ENCODE measurements at places on chromosomes 2 and 18.

- no peak for DNase-seq
These were observed 40.8 kb downstream of the PAPOLG start for GRCh38 chr2:60796573-60797509.

DNA sequence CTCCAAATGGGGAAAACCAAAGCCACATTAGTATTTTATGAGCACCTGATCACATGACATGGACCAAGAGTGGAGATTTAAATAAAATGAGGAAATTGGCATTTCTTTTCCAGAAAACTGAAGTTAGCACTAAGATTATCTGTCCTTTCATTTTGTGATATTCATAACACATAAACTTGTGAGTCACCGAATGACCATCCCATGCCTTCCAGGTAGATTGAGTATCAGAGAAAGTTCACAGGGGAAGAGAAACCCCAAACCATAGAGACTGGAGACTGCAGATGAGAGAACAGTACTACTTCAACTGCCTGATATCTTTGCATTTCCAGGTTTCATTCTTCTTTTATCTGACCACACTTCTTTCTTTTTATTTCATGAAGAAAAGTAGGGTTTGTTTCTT lies 176.3 kb upstream of the LRP1B start:
- no peak for DNase-seq

GRCh38 chr2:140247451-140248195 lies 1467.4 kb upstream of the NXPH2 start:
- DNase-seq: no peak

DNA sequence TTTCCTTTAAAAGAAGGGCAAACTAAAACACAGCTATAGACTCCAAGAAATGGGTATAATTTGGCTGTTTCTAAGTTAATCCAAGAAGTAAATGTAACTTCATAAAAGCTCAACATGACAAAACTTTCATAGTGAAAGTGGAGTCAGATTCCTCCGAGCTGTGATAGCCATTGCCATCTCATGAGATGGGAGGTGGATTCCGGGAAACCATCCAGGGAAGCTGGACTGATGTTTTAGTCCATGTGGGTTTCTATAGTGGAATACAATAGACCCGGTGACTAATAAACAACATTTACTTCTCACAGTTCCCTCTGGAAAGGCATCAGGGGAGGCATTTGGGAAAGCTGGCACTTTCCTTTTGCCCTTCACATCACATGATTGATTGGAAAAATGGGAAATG lies 10.0 kb upstream of the LAPTM4A start:
- no peak for DNase-seq

- peak; percentile 83 for DNase-seq
These were observed 1.9 kb downstream of the TLX2 start for GRCh38 chr2:74515981-74516633.

DNA sequence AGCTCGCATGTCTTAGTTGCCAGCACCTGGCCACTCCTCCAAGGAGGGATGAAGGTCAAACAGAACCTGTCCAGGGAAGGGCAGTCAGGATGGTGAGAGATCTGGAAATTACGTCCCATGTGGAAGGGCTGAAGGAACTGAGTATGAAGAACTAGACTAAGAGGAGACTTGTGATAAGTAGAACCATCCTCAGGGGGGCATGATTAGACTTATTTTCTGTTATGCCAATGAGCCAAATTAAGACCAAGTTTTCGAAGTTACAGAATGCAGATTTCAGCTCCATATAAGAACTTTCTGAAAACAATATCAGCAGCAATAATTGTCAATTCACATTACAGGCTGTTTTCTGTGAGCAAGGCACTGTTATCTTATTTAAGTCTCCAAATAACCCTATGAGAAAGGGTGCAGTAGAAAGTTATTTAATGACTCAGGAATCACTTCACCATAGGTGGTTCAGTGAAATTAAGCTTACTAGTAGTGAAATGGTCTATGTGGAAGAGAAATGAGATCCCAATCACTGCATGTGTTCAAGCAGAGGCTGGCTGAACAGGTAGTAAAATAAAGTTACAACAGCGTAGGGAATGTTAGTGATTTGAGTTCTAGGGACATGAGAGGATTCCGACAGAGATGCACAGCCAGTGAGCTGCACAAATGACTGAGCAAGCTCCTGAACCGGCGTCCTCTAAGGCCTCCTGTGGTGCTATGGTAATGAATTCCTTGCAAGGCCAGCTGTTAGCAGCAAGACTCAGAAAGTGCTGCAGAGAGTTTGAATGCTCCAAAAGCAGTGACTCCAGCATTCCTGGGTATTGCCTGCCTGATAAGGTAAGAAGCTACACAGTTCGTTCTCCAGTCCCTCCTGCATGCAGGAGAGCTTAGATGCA lies 4.5 kb upstream of the DYM start:
- no peak for DNase-seq

- no peak for DNase-seq
These were observed 156.2 kb downstream of the DDX1 start for GRCh38 chr2:15747603-15748471.

GRCh38 chr2:149586898-149587219 lies 716 bp downstream of the MMADHC start:
- DNase-seq: no peak

- DNase-seq: no peak
These were observed 76.9 kb downstream of the MC4R start for GRCh38 chr18:60295674-60296073.

- DNase-seq: peak; percentile 26
These were observed 37.7 kb downstream of the BCL11A start for GRCh38 chr2:60515721-60516226.

- DNase-seq: no peak
These were observed 1.3 kb downstream of the SPTBN1 start for GRCh38 chr2:54457323-54458023.

DNA sequence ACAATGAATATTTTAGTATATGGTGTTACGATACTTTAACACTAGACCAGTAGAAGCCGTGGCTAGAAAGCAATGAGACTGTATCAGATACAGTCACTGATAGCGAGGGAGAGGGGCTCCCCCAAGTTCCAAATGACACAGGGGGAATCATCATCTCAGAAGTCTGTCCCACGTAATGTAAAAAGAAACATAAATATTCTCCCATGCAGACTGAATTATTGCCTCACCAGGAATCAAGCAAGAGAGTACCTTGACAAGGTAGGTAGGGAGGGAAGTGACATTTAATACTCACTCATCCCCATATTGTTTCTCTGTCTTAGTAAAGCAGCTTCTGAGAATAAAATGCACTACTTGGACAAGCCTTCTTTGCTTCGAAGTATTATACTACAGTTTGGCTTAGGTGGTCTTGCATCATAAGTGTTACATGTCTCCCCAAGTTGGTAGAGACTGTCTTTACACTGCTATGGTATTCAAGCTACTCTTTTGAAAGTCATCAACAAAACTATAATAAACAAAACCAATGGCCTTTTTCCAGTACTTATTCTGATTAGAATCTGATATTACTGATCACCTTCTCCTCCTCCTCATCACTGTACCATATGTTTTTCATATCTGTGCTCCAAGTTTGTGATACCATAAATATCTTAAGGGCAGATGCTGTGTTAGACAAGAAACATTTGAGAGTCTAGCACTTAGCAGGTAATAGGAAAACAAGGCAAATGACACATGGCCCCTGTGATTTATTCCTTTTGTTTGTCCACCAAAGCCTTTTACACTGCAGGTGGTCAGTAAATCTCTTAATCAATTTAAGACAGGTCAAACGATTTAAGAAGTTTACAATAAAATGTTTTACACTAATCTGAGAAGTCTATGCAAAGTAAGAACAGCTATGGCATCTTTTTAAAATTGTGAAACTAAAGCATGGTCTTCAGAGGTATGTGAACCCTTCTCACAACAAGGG lies 2.7 kb downstream of the LAPTM4A start:
- no peak for DNase-seq

DNA sequence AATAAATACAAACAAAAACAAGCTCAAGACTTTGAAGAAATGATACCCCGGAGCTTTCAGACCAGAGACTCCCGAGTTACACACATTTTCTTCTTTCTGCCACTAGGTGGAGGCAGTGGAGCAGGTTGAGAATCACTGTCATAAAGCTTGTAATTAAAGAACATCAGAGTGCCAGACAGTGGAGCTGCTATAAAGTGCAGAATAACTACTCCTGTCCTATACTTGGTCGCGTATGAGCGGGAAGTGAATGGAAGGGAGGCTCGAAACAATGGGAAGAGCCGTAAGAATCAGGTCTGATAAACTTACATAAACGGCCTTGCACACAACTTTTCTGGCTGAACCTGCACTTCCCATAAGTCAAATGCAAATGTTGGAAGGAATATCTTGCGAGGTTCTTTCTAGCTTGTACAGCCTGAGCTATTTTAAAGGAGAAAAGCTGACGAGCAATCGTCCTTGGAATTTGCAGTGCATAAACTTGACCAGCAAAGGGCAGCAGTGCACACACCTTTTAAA lies 189.0 kb downstream of the RPIA start:
- peak; percentile 51 for DNase-seq

- DNase-seq: no peak
These were observed 326.9 kb upstream of the TNP1 start for GRCh38 chr2:217186668-217187159.

- no peak for DNase-seq
These were observed 989.9 kb downstream of the DCDC2C start for GRCh38 chr2:4693266-4693665.

DNA sequence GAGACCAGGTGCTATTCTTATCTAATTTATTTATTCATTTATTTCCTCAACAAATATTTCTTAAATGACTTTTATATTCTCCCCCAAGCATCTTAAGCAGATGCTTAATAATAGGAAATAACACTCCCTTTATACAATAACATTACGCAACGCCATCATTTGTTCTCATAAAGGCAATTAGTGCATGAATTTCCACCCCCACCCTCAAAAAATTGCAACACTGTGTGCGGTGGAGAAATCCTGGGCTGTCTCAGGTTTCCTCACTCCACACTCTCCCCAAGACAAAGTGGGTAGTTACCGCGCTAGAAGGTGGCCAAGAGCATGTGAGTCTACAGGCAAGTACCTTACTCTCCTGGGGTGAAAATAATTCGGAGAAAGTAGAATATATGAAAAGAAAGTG lies 37.0 kb upstream of the CTDP1 start:
- peak; percentile 4 for DNase-seq

GRCh38 chr18:3016585-3017297 lies 3.8 kb upstream of the LPIN2 start:
- DNase-seq: no peak

- no peak for DNase-seq
These were observed 53.8 kb downstream of the EFEMP1 start for GRCh38 chr2:55869637-55870325.

GRCh38 chr2:190449925-190450324 lies 41.8 kb downstream of the MFSD6 start:
- no peak for DNase-seq

DNA sequence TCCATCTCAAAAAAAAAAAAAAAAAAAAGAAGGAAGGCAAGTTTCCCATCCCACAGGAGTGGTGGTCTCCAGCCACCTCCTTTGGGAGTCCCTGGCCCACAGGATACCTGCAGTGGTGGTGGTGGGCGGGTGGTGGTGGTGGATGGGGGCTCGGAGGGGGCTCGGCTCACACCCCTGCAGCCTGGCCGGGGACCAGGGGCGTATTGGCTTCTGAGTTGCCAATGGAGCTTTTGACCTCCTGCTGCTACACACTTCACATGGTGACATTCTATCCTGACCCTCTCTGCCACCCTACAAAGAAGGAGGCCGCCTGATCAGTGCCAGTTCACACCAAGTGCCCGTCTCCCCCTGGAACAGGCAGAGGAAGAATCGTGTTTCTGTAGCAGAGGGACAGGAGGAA lies 119.6 kb downstream of the NFATC1 start:
- DNase-seq: no peak

GRCh38 chr18:48926420-48926857 lies 24.3 kb downstream of the SMAD7 start:
- no peak for DNase-seq

GRCh38 chr2:85455552-85456090 lies 37.1 kb downstream of the SH2D6 start:
- DNase-seq: no peak

- no peak for DNase-seq
These were observed 156.8 kb upstream of the STK17B start for GRCh38 chr2:196328088-196328680.

DNA sequence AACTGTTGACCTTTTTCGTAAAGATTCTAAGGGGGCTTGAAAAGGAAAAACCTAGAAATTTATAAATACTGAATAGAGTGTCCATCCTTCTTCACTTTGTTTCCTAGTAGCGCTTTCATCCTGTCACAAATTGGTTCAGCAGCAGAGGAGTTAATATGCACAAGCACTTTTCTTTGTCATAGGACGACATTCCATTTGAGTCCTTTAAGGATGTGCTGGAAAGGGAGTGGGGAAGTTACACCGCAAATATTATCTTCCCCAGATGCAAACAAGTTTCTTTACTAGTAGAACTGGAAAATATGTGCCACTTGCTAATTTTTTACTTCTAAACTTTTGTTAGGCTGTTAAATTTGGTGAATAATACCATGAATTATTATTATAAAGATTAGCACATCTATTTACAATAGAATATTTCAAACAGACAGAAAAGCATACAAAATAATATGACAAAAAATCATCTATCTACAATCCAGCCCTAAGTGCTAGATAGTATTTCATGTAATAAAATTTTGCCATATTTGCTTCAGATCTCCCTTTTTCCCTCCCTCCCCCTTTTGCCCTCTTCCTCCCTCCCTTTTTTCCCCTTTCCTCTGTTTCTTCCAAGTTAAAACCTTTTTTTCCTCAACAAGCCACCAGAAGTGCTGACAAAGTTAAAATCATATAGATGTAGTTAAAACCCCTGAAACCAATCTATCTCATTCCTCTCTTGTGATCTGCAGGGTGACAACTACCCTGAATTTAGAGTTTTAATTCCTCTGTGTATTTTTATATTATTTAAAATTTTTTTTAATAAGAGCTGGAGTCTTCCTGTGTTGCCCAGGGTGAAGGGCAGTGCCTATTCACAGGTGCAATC lies 50.5 kb upstream of the MAP4K3 start:
- no peak for DNase-seq

GRCh38 chr18:27665264-27665799 lies 480.2 kb upstream of the CHST9 start:
- DNase-seq: no peak

GRCh38 chr2:166361351-166362153 lies 14.2 kb downstream of the SCN9A start:
- no peak for DNase-seq

- peak; percentile 30 for DNase-seq
These were observed 12.7 kb downstream of the DGUOK start for GRCh38 chr2:73939419-73939818.

DNA sequence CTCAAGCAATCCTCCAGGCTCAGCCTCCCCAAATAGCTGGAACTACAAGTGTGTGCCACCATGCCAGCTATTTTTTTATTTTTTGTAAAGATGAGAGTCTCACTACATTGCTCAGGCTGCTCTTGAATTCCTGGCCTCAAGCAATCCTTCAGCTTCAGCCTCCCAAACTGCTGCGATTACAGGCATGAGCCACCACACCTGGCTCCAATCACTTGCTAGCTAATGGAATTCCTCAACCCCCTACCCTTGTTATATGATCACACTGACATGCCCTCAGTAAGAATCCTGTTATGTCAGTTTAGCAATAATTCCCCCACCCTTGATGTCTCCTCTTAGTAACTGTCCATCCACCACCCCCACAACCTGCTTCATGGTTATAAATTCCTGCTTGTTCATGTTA lies 12.3 kb downstream of the CHN1 start:
- no peak for DNase-seq

GRCh38 chr2:80655265-80655664 lies 350.7 kb upstream of the LRRTM1 start:
- DNase-seq: no peak
